Hepatocyte (in vitro differentiated cells): ENCODE measurements at places on chromosomes 2 and 18. TPM values are rescaled to one million over a fixed set of nuclear protein-coding genes. Genes with fewer than 3 reads are reported as not detected.

Gene RMND5A
- total RNA-seq = 72.3 and 80.8 TPM in 2 replicates

Gene PDCD1
- not detected in 2 replicates for total RNA-seq

Gene SLC38A11
- total RNA-seq = 5.1 and 8.4 TPM in 2 replicates

Gene PIEZO2
- 70.8 and 77.5 TPM in 2 replicates for total RNA-seq

Gene TMBIM1
- total RNA-seq = 167 and 224 TPM in 2 replicates

Gene THAP4
- total RNA-seq = 33.5 and 43.2 TPM in 2 replicates

Gene CNTNAP5
- total RNA-seq = 0.12 TPM in 1 of 2 replicates, not detected in the other

DNA sequence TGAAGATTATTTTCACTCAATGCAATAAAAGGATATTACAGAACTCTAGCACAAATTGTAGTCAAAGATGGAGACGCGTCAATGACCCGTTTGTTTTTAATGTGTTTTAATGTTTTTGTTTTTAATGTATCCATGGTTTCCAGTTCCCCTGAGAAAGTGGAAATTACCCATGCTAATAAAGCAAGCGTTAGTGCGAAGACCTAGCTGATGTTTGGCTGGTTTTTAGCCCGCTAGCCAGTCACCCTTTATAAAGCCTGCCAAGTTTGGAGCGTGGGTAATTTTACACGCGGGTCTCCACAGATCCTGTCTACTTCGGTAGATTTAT, 430 bp upstream of the CHMP1B start:
- H3K27me3 ChIP-seq = no peaks in the 10 kb centered on the region
- no peaks in the 10 kb centered on the region for H3K36me3 ChIP-seq
- peak overlapping the region; percentile 97 for H3K27ac ChIP-seq
- H3K4me1 ChIP-seq = no peaks in the 10 kb centered on the region
- peak overlapping the region; percentile 91 for H3K4me3 ChIP-seq

DNA sequence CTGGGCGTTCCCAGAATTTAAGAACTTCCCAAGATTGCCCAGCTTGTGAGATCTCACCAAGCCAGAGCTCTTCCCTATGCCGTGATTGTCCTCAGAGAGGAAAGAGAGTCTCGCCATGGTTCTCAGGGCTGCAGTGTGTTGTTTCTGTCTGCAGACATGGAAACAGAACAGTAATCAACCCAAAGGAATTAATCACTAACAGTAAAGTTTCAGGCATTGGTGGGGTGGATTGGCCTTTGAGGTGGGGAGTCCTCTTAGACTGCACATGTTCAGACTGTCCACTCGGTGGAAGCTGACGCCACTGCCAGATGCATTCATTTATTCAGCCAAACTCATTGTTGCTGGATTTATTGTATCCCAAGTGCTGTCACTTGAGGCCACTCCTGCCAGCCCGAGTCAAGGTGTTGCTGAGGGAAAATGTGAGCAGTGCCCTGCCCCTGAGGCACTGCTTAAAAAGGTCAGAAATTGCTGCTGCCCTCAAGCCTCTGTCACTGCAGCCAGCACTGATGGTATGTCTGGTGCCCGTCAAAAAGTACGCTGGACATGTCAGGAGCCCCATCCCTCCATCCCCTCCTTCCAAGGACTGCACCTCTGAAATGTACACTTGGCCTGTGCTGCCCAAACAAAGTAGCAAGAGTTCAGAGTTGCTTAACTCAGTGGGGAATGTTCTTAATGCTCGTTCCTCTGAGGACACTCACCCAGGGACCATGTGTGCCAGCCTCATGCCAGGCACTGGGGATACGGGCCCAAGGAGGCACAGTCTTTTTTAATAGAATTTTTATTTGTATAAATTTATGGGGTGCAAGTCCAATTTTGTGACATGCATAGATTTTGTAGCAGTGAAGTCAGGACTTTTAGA, 201.0 kb downstream of the GLI2 start:
- H3K4me1 ChIP-seq = peaks cover 67% of the 10 kb centered on the region
- H3K36me3 ChIP-seq = no peaks in the 10 kb centered on the region
- H3K27ac ChIP-seq = peak overlapping the region; percentile 64
- no peaks in the 10 kb centered on the region for H3K27me3 ChIP-seq

DNA sequence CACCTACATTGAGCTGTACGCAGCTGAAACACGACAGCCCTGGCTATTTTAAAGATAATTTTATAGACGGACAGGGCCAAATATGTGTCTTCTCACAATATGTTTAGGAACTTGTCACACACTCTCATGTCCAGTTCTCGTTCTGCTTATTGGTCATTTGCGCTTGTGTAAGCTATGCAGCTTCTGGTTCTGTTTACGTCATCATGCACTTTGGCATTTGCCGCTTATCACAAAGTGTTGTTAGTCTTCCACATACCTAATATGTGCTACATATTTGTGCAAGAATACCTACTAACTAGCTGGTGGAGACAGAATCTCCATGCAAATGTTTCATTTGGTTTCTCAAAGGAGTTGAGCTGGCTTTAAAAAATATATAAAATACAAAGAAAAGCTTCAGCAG, 7.5 kb upstream of the ZNF516 start:
- H3K27ac ChIP-seq = no peak overlapping the region
- H3K4me1 ChIP-seq = peaks cover 7% of the 10 kb centered on the region
- H3K36me3 ChIP-seq = no peaks in the 10 kb centered on the region
- no peaks in the 10 kb centered on the region for H3K27me3 ChIP-seq
- no peak overlapping the region for H3K4me3 ChIP-seq
- DNase-seq = no peak

DNA sequence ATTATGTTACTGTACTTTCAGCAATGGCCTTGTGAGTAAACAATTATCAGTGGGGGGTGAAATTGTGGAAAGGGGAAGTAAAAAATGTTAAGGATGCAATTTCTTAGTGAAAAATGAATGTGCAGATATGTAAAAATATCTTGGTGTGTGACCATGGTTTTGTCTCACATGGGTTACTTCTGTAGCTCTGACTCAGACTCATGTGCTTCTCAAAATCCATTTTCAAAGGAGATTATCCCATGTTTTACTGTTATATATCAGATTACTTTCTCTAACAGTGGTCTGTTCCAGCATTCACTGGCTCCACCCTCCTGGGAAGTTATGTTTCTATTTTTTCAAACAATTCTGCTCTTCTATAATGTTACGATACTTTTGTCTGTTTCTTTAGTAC, 298.2 kb upstream of the COL3A1 start:
- H3K4me3 ChIP-seq = no peak overlapping the region
- DNase-seq = no peak
- H3K4me1 ChIP-seq = no peaks in the 10 kb centered on the region
- no peaks in the 10 kb centered on the region for H3K36me3 ChIP-seq
- H3K27me3 ChIP-seq = no peaks in the 10 kb centered on the region

DNA sequence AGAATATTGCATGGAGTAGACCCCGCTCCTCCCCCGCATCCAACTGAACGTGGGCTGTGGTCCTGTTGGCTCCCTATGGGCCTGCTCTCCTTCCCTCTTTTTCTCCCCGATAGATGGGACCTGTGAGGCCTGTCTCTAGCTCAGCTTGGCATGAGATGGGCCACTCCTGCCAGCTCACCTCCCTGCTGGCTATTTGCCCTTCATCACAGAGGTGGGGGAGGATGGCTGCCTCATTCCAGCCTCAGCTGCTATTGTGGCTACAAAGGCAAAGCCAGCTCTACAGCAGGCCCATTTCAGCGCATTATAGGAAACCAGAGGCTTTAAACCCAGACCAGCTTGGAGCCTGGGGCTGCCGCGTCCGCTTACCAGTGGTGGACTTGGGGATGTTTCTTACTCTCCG, 313.9 kb downstream of the GBX2 start:
- no peak overlapping the region for H3K4me3 ChIP-seq
- H3K4me1 ChIP-seq = no peaks in the 10 kb centered on the region
- H3K36me3 ChIP-seq = no peaks in the 10 kb centered on the region
- no peaks in the 10 kb centered on the region for H3K27me3 ChIP-seq
- no peak overlapping the region for H3K27ac ChIP-seq

- H3K4me1 ChIP-seq = no peaks in the 10 kb centered on the region
- no peaks in the 10 kb centered on the region for H3K36me3 ChIP-seq
- H3K27ac ChIP-seq = no peak overlapping the region
- no peak overlapping the region for H3K4me3 ChIP-seq
- H3K27me3 ChIP-seq = no peaks in the 10 kb centered on the region
These were observed 9.1 kb downstream of the NGEF start for GRCh38 chr2:233003658-233004555.

DNA sequence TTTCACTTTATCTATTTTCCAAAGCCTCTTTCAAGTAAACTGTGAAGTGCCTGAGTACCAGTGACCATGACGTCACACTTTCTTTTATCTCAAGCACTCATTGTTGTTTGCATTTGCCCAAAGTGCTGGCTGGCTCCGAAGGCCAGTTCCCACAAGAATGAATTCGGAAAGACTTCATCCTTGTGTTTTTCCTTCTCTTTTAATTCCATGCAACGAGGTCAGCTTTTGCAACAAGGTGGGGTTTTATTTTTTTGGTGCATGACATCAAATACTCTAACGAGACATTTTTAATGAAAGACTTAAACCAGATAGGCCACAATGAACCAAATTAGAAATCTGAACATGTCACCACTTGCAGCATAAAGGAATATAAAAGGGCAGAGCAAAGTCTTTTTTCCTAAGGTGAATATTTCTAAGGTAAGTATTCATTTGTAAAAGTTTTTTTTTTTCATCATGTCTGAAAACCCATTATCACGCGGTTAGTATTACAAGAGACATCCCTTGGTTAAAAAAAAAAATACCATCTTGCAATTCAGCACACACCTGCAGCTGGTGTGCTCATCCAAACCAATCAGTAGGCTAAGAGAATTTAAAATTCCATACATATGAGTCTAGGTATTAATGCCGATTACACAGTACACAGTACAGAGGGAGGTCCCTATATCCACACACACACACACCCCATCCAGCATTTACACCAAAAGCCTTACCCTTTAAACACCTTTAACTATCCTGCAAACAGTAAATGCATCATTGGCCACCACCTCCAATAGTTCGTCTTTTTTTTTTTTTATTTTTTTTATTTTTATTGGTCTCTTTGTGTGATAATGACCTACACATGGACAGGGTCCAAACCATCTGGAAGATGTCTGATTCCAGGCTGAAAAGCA, 2.3 kb downstream of the ARL4C start:
- H3K36me3 ChIP-seq = no peaks in the 10 kb centered on the region
- H3K27me3 ChIP-seq = no peaks in the 10 kb centered on the region
- H3K4me3 ChIP-seq = peak overlapping the region; percentile 81
- H3K27ac ChIP-seq = peak overlapping the region; percentile 72
- no peaks in the 10 kb centered on the region for H3K4me1 ChIP-seq

DNA sequence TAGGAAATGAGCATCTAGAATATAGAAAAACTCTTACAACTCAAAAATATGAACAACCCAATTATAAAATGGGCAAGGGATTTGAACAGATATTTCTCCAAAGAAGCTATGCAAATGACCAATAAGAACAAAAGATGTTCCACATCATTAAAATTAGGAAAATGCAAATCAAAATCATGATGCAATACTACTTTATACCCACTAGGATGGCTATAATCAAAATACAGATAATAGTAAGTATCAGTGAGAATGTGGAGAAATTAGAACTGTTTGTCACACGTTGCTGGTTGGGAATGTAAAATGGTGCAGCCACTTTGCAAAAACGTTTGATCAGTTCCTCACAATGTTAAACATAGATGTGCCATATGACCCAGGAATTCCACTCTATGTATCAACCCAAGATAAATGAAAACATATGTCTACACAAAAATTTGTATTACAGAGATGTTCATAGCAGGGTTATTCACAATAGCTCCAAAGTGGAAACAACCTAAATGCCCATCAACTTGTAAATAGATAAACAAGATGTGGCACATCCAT, 558.4 kb downstream of the SLC4A3 start:
- H3K4me3 ChIP-seq = no peak overlapping the region
- DNase-seq = no peak
- H3K27ac ChIP-seq = no peak overlapping the region
- no peaks in the 10 kb centered on the region for H3K4me1 ChIP-seq

GRCh38 chr2:147223119-147223518, 621.7 kb upstream of the ACVR2A start:
- H3K4me3 ChIP-seq = no peak overlapping the region
- H3K36me3 ChIP-seq = no peaks in the 10 kb centered on the region

DNA sequence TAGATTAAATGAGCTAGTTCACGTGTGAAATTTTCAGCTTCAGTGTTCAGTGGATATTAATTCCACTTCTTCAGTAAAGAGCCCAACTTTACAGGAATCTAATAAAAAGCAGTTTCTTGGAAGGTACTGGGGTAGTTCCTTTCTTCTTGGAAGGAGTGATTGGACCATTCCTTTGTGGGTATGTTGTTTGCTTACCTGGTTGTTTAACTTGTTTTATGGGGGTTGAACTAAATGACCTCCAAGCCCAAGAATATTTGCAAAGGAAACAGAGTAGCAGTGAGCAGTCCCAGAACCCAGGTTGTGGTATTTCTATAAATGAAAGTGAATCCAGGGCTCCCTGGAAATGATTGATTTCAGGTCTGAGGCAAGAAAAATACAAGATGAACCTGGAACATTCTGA, 31.4 kb downstream of the KCNJ13 start:
- peaks cover 3% of the 10 kb centered on the region for H3K36me3 ChIP-seq
- H3K4me3 ChIP-seq = no peak overlapping the region
- H3K4me1 ChIP-seq = peaks cover 6% of the 10 kb centered on the region
- H3K27me3 ChIP-seq = no peaks in the 10 kb centered on the region
- peak; percentile 8 for DNase-seq
- H3K27ac ChIP-seq = peak overlapping the region; percentile 16

DNA sequence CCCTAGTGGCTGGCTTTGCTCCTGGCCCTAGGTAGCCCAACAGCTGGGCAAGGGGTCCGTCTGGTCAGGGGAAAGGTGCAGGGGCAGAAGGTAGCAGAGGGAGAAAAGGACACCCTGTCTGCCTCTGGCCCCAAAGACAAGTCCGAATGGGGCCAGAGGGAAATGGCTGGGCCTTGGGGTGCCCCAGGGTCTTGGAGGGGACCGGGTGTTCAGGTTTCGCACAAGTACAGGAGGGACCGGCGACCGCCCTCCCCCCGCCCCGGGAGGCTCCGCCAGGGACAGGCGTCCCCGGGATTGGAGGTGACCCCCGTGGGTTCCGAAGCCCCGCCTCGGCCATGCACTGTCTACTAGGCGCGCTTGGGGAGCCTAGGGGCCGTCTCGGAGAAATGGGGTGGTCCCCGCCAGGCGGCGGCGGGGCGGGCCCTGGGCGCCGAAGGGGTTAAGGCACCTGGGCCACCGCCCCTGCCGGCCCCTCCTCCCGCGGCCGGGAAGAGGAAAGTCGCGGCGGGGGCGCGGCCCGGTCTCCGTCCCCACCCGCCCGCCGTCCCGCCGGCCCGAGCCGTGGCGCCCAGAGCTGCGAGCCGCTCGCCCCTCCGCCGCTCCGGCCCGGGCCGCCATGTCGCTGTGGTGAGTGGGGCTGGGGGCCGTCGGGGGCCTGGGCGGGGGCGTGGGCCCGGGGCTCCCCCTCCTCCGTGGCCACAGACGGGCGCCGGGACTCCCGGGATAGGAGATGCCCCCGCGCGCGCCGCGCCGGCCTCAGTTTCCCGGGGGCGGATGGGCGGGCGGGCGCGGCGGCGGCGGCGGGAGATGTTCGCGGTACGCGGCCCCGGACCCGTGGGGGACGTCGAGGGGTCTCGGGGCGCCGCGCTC, at the start of gene B3GNT7:
TSS of gene B3GNT7 (plus strand) at position 523 of the 870 bp plus-strand sequence. CDS start at position 617, 94 bp downstream.
- H3K27me3 ChIP-seq = peaks cover 13% of the 10 kb centered on the region
- peak; percentile 55 for DNase-seq
- peaks cover 15% of the 10 kb centered on the region for H3K4me1 ChIP-seq
- no peak within 1 kb of the TSS for H3K27ac ChIP-seq
- H3K4me3 ChIP-seq = peak within 1 kb of the TSS; percentile 64
- no peaks in the 10 kb centered on the region for H3K36me3 ChIP-seq
